Left ventricle myocardium superior (tissue), 1 donor: ENCODE measurements at places on chromosomes 16 and 17. TPM values are rescaled to one million over a fixed set of nuclear protein-coding genes. Genes with fewer than 3 reads are reported as not detected.

- no peak for DNase-seq
Observed at GRCh38 chr16:72952811-72953271, 95.1 kb downstream of the ZFHX3 start.

DNA sequence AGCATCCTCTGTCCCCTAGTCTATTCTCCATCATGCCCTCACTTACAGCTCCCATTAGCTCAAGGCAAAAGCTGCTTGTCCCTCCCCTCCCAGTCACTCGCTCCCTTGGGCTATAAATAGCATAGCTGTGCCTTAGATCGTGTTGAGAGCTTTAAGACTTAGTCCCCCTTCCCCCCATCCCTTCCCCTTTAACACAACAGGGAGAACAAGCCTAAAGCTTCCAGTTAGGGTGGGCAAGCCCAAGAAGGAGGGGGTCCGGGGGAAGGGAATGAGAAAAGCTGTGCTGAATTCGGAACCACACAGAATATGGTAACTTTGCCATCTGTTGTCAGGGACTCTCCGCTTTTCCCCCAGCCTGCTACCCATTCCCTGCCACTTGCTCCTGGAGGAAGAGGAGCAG lies 4.9 kb upstream of the HIGD1B start:
- no peak for DNase-seq

SLC47A1 gene
- total RNA-seq = 4.6 TPM

AOC2 gene
- 0.40 TPM for total RNA-seq

- no peak for DNase-seq
Observed at GRCh38 chr17:64685705-64686104, 23.6 kb upstream of the SMURF2 start.

DNA sequence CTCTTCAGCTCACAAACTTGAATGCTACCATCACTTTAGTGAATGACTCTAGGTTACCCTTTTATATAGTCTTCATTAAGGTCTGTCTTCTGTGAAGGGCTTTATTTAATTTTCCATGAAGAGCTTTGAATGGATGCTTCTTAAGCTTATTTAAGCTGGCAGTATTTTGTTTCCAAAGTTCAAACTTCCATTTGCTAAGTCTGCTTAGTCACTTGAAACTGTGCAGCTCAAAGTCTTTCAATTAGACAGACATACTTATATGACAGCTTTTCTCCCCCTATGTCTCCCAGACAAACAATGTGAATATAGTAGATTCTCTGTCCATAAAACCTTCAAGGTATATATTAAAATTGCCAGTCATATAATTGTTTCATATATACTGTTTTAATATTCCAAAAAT lies 23.5 kb downstream of the TXNDC11 start:
- DNase-seq = no peak

CDH13 gene
- 167 TPM for total RNA-seq

DNA sequence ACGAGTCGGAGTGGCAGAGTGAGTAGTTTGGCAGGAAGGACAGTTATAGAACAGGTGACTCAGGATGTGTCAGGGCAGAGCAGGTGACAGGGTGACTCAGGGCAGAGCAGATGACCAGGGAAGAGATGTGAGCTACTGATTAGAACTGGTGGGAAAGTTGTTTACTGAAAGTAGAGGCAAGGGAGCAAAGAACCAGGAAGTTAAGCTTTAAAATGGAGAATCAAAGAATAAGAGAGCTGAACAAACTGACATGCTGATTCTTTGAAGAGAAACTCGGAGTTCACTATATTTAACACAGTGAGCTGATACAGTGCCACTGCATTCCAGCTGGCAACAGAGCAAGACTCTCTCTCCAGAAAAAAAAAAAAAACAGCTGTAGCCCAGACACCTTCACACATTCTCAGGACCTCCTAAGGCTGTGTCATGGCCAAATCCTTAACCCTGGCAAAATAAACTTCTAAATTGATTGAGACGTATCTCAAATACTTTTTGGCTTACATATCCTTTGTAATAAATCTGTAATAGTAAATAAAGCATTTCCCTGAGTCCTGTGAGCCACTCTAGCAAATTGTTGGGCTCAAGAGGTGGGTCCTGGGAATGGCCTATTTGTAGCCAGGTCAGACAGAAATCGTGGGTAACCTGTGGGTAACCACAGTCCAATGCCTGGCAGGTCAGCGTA lies 12.3 kb upstream of the UBE2I start:
- DNase-seq = no peak

DNA sequence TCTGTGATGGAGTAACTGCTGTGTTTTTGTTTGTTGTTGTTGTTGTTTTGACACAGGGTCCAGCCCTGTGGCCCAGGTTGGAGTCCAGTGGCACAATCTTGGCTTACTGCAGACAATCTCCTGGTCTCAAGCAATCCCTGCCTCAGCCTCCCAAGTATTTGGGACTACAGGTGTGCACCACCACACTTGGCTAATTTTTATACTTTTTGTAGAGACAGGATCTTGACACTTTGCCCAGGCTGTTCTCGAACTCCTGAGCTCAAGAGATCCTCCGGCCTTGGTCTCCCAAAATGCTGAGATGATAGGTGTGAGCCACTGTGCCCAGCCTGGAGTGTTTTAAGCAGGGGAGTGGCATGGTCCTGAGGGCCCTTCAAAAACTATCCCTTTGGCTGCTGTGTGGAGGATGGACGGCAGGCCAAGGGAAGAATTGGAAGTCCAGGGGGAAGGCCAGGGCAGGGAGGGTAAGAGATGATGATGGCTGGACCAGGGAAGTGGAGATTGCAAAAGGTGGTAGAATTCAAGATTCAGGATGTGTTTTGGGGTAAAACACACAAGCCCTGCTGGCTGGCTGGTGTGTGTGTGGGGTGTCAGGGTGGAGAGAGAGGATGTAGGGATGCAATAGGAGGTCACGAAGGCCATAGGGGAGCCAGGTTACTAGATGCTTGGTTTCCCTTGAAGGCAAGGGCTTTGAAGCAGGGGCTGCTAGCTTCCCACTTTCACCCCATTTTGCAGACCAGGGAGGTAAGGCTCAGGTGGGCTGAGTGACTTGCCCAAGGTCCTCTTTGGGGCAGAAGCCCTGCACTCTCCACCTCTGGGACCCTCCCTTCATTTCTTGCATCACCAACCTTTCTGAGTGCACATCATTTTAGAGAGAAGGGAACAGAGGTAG lies 18.8 kb upstream of the PLLP start:
- DNase-seq = no peak

CNTNAP4 gene
- not detected for total RNA-seq

GNG13 gene
- total RNA-seq = not detected

- DNase-seq = no peak
Observed at GRCh38 chr17:74763565-74764387, 12.4 kb downstream of the NAT9 start.

- no peak for DNase-seq
Observed at GRCh38 chr17:15268461-15268860, 3.3 kb upstream of the PMP22 start.

DNA sequence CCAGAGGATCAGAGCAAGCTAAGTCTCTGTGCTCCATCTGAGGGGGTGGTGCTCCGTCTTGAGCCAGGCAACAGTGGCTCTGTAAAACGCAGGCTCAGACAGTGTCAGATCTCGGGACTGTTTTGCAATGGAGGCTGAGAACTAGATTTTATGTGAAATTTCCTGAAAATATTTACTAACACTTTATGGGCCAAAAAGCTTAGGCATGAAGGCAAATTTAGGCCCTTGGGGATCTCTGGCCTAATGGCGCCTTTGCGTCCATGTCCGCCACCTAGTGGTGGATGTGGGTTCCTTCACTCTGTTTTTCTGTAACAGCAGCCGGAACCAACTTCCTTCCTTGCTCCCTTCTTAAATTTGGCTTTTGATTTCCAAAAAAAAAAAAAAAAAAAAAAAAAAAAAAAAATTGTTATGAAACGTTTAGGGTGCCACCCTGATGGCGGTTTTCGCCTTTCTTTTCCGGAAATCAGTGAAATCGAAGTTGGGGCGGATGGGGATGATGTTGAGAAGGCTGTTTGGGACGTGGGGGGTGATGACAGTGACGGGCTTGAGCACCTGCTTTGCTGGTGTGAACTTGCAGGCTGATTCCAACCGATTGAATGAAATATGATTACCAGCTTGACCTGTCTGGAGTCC lies 14.0 kb upstream of the ELAC2 start:
- DNase-seq = peak; percentile 44

DNA sequence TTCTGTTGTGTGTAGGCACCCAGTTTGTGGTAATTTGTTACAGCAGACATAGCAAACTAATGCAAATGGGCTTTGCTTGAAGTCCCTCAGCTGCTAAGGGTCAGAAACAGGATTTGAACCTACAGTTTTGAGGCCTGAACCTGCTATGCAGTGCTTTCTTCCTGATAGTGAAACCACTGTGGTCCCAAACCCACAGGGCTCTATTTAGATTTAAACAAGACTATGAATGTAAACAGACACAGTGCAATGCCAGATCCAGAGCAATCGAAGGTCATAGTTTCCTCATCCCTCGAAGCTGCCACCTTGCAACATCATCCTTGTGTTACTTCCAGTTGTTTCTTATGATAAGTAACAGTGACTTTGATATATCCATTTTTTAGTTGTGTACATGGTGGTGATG lies 630.2 kb downstream of the WWOX start:
- DNase-seq = no peak

CTF1 gene
- 7.5 TPM for total RNA-seq

- DNase-seq = no peak
Observed at GRCh38 chr16:3780570-3780969, 63.2 kb upstream of the TRAP1 start.

DNA sequence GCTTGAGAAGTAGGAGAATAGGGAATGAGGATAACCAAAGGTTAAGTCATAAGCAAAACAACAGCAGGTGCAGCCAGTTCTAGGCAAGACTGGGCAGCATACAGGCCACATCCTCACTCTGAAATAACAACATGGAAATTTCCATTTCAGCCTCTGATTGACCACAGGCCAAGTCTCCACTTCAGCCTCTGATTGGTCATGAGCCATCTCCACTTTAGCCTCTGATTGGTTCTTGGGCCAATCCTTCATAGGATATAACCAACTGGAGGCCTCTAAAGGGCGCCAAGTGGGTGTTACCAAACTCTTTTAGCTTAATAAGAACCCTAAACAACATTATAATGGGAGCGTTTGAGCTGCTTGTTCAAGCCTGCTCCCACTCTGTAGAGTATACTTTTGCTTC lies 512.0 kb downstream of the NPIPA7 start:
- no peak for DNase-seq

CHRNB1 gene
- total RNA-seq = 9.6 TPM

DNA sequence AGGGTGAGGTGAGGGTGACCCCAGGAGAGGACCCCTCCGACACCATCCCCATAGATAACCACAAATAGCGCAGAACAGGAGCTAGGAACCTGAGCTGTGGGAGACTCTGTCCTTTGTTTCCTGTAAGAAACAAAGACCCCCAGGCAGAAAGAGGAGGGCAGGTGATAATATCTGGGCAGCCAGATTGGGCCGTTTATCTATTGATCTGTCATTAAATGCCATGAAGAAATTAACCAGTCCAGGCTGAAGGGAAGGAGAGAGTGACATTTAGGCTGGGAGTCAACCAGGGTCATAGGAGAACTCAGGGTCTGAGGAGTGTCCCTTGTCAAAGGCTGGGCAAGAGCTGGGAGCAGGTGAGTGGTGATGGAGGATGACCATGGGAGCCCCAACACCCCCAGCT lies 157.8 kb downstream of the C16orf78 start:
- DNase-seq = no peak

PRR35 gene
- not detected for total RNA-seq

- peak; percentile 96 for DNase-seq
Observed at GRCh38 chr17:75205037-75205792, at the start of gene NUP85. NUP85 (plus strand) TSS chr17:75205679; CDS start chr17:75205762, 83 bp downstream.

- no peak for DNase-seq
Observed at GRCh38 chr17:46720408-46720807, 98.1 kb downstream of the WNT3 start.

DNA sequence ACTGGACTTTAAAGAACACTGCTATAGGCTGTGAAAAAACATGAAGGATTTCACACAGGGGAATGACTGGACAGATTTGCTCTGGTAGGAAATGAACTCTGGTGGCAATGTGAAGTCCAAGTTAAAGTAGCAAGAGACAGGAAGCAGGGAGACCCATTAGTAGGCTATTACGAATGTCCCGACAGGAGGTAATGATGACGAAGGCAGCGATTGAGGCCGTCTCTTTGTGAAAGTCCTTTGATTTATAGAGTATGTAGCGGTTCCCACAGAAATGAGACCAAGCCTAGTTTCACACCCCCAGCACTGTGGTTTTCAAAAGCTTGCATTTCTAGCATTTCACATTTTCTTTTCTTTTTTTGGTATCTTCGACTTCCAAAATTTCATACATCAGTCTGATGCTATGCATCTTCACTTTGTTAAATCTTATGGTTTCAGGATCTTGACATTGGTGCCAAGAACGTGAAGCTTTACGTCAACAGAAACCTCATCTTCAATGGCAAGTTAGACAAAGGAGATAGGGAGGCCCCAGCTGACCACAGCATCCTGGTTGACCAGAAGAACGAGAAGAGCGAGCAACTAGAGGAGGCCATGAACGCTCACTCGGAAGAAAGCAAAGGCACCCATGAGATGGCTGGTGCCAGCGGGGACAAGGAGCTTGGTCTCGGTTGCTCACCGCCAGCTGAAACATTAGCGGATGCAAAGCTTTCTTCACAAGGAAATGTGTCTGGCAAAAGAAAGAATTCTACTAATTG lies 189.8 kb downstream of the KATNIP start:
- no peak for DNase-seq

MYL4 gene
- total RNA-seq = 133 TPM

- DNase-seq = no peak
Observed at GRCh38 chr17:29331708-29332085, 37.7 kb upstream of the NUFIP2 start.

TBC1D3C gene
- total RNA-seq = not detected

- no peak for DNase-seq
Observed at GRCh38 chr16:48123104-48123788, 32.5 kb downstream of the ABCC12 start.

DNA sequence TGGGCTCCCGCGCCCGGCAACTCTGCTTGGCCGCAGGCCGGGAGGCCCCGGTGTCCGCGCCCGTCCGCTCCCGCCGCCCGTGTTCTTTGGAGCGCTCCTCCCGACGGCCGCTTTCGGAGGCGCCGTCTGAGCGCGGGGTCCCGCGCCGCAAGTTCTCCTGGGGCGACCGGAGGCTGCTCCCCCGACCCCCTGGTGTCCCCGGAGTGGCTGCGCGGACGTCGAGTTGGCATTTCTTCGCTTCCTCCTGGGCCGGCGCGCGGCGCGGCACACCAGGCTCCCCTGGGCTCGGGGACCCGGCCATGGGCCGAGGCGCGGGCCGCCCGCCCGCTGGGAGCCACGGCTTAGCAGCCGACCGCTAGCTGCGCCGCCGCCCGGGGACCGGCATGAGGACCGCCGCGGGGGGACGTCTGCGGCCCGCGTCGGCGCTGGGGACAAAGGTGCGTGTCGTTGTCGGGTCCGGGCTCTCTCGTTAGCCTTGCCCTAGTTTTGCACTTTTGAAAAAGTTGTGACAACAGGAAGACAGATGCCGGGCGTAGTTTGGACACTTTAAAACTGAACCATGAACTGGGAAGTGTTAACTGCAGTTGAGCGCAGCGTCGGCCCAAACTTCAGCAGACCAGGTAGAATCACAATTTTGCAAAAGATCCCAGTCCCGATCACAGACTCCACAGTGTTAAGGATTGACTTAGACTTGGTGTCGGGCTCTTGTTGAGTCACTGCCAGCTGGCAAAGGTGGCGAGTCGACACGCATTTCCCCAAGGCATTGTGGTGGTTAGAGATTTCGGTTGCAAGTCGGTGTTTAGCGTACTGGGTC lies 700 bp downstream of the UBN1 start:
- DNase-seq = peak; percentile 74

ZNF597 gene
- 2.0 TPM for total RNA-seq

DCAF7 gene
- total RNA-seq = 45.0 TPM
